ENCODE measurements at places on chromosomes 3 and 15.

GRCh38 chr3:47024932-47025331 lies 45.5 kb downstream of the NBEAL2 start:
- DNase-seq, result no peak

GRCh38 chr3:141379250-141379966 lies 11.1 kb downstream of the ZBTB38 start:
- DNase-seq, result no peak

- DNase-seq, result no peak
These were observed at the start of gene LYZL4 for GRCh38 chr3:42410370-42411131. LYZL4 (minus strand) TSS chr3:42410610; CDS start chr3:42407251, 3,359 bp downstream.

DNA sequence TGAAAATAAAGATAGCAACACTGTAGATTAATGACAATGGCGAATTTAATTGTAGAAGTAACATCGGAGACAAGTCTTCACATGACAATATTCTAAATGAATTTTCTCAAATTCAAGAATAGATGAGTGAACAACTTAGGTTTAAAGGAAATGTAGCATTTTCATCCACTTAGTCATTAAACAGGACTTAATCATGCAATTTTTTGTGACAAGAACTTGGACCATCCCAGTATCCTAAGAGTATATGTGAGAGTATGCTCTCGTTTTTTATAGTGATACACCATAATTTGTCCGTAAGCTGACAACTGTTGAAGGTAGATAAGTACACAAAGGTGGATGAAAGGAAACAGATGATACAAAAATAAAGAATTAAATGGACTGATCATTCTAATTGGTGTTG lies 81.5 kb downstream of the DLG1 start:
- DNase-seq, result no peak

DNA sequence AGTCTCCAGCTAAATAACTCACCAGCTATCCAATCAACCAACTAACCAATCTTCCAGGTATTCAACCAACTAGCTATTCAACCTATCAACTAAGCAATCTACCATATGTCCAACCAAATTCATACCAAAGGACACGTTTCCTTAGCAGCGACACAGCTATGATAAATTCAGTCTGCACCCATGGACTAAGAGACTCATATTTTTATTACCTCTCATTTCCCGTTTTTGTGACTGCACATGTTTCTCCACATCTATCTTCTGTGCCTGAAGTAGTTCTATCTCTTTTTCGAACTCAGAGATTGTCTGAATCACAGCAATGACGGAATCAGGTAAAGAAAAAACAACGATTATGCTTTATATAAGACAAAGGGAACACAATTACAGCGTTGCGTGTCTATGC lies 34.0 kb upstream of the GNB5 start:
- DNase-seq, result no peak

DNA sequence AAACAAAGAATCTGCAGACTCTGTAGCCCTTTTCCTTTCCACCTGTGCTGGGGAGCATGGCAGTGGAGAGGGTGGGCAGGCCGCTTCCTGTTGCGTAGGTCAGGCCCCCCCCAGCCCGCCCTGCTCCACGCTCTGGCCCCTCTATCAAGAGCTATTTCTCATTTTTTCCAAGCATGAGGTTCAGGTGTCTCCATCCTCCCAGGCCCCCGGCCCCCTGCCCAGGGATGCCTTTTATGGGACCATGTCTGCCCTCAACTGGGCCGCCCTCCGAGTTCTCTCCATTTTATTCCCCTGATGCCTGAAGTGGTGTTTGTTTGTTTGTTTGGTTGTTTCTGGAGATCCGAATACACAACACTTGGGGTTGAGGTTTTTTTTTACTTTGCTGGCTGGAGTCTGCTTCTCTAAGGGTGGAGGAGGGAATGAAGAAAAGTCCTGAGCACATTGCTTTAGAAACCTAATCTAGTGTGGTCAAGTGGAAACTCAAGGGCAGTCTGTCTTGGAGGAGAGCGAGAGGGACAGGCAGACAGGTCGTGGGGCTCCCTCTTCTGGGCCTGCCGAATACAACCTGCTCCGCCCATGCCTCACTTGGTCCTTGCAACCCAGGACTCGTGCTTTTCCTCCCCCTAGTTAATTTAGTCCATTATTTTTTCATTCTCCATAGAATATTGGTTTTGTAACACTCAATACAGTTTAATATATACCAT lies 176.5 kb upstream of the LYSMD4 start:
- DNase-seq, result no peak

GRCh38 chr3:79968418-79968817 lies 200.6 kb upstream of the ROBO1 start:
- no peak for DNase-seq

DNA sequence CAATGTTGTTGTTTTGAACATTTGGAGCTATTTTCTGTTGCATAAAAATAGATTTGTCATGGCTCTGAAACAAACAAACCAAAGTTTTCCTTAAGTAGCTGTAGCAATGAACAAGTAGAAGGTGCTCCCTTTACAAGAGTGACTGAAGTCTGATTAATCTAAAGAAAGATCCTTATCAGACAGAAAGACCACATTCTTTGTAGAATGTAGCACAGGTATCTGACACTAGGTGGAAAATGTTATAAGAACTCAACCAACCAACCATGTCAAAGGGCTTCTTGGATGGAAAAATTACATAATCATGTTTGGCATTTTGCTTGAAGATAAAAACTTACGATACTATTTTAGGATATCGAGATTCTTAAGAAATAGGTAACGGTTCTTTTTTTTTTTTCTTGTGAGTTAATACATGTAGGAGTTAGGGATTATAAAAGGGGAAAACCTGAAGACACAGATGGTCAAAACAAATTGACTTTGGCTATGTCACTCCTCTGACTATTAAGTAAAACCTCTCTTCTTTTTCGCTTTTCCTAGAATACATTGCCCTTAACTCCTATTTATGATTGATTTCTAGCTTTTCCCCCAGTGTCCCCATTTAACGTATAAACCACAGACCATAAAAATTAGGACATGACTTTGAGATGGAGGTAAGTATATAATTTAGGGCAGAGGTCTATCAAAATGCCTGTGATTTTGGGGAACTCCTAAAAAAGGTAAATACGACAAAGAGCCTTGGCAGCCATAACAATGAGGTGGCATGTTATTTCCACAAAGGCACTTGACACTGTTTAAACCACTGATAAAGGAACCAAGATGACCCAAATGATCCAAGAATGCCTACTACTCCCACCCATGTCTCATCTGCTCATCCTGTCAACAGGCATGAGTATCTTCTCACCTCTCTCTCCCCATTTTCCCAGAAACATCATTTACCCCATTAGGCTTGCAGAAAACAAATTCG lies 72.0 kb downstream of the CCR4 start:
- DNase-seq, result no peak

GRCh38 chr3:31382856-31383255 lies 149.9 kb upstream of the STT3B start:
- DNase-seq, result no peak

DNA sequence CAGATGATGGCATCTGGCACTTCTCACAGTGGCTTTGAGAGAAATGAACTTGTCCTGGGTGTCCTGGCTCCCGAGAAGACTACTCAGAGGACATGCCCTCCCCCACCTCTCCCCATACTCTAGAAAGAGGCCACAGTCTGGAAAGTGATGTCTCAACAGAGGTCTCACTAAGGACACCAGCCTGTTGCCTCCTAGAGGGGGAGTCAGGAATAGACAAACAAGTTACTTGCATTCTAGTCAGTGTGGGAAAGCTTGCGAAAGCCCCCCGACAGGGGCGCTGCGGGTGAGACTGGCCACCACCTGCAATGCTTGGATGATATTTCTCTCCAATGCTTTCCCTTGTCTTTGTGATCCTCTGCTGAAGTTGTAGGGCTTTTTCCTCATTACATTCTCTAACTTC lies 17.2 kb downstream of the B4GALT4 start:
- no peak for DNase-seq

DNA sequence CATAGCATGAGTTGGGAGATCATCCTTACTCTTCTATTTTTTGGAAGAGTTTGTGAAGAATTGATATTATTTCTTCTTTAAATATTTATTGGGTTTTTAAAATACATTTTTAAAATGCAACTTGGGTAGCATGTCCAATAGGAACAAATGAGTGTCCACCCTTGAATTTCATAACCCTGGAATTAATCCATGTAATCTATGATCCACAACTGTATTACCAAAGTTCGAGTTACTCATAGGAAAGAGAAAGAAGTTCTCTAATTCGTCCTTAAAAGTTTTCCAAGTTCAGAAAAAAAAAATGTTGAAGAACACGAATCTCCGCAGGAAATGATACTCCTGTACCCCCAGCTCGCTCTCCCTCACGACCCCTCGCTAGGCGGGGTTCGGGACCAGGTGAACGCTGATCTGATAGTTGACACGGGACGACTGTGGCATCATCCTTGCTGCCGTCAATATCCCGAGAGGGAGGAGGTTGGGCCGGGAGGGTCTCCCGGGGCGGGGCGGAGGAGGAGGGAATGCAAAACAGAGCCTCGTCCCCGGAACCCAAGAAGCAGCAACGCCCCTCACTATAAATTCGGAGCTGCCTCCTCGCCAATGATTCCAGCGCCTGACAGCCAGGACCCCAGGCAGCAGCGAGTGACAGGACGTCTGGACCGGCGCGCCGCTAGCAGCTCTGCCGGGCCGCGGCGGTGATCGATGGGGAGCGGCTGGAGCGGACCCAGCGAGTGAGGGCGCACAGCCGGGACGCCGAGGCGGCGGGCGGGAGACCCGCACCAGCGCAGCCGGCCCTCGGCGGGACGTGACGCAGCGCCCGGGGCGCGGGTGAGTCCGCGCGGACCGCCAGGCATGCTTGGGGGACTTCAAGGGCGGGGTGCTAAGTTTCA lies at the start of gene AGTR1:
Gene AGTR1, plus strand, starts transcription at position 598 of the 884 bp plus-strand sequence. CDS start 43,133 bp downstream, outside the sequence.
- no peak for DNase-seq

- DNase-seq, result no peak
These were observed 2.8 kb downstream of the FOXB1 start for GRCh38 chr15:60006873-60007272.

DNA sequence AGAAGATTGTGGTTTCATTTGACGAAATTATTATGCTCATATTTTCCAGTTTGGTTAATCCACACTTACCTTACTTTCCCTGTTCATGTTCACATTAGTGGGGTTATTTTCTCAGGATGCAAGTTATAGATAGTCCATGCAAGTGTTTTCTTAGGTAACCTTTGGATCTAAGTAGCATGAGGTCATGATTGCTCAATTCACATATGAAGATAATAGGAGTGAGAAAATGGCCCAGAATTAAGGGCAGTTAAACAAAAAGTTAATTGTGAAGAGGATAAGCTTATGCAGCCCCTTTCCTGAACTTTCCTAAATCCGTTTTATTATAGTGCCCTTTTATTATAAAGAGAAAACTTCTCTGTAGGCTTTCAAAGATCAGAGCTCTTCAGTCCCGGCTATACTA lies 83.4 kb downstream of the CD200R1L start:
- no peak for DNase-seq

DNA sequence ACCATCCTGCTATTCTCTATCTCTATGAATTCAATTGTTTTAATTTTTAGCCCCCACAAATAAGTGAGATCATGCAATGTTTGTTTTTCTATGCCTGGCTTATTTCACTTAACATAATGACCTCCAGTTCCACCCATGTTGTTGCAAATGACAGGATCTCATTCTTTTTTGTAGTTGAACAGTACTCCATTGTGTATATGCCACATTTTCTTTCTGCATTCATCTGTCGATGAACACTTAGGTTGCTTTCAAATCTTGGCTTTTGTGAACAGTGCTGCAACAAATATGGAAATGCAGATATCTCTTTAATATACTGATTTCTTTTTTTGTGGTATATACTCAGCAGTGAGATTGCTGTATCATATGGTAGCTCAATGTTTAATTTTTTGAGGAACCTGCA lies 58.7 kb downstream of the RETNLB start:
- no peak for DNase-seq

DNA sequence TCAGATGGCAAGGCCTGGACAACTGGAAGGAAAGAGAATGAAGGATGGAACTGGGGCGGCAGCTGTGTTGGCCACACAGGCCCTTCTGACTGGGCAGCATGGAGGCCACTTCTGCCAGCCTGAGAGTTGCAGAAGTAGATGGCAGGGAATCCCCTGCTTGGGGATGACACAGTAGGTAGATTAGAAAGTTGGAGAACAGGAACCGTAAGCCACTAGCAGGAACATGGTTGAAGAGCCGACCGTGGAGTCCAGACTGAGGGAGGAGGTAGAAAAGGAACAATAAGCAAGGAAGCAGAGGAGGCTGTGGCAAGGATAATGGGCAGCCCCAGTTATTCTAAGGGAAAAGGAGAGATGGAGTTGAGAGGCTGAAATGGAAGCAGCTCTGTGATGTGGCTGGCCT lies 26.4 kb upstream of the ZNF774 start:
- no peak for DNase-seq

GRCh38 chr3:113018536-113019181 lies 27.9 kb downstream of the GTPBP8 start:
- DNase-seq, result no peak

DNA sequence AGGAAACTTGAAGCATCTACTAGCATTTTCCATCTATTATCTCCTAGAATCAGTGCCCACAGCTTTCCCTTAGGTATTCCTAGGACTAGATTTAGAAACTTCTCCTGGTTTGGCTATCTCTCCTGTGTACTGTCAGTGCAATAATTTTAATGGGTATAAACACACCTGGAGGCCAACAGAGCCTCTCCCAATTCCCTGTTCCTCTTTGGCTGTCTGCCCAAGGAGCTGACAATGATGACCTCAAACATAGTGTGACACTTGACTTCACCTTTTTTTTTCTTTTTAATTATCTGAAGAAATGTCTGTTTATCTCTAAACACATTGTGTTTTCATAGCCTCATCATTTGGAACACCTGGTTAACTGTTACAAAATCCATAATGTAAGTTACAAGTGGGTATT lies 754.5 kb upstream of the ALCAM start:
- DNase-seq, result no peak

- no peak for DNase-seq
These were observed 11.4 kb downstream of the XPC start for GRCh38 chr3:14166877-14167603.

DNA sequence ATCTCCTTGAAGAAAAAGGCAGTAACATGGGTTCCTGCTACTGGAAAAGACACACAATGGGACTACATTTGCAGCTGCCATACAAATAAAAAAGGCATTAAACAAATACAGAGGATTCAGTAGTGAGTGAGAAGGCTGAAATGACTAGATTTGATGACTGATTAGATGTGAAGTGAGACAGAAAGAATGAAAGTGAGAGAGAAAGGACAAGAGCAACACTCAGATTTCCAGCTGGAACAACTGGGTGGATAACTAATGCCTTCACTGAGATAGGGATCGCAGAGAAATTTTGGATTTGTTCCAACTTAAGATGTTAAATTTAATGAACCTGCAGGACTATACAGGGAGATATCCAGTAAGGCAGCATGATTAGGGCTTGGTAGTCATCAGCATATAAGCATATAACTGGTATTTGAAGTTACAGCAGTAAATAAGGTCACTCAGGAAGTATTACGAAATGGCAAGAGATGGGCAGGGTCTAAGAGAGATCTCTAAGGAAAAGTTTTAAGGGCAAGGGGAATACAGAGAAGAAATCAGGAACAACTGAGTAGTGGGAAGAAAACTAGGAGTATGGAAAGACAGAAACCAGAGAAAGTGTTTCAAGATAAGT lies 8.2 kb downstream of the OSBPL11 start:
- DNase-seq, result no peak

DNA sequence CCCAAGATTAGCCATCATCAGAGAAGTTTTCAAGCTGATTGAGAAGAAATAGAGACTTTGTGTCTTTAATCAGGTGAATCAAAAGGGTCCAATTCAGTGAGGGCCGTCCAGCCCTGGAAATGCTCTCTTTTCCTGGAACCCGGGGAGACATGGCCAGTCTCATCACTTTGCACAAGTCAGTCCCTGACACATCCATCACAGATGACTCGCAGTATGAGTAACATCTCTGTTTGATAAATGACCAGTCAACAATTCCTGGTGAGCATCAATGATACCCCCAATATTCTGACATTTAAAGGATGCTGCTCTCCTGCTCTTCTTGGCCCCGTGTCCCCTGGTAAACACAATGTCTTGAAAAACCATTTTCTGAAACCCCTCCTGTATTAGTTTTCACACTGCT lies 26.7 kb downstream of the C3orf20 start:
- no peak for DNase-seq
